ENCODE measurements at places on chromosomes 4 and X.

GRCh38 chrX:23114241-23114640 is 114.5 kb downstream of the DDX53 start:
- DNase-seq: no peak

- DNase-seq: no peak
These were observed 34.4 kb upstream of the ACSL1 start for GRCh38 chr4:184860018-184860779.

GRCh38 chrX:140343226-140343868 is 161.5 kb downstream of the SOX3 start:
- no peak for DNase-seq

DNA sequence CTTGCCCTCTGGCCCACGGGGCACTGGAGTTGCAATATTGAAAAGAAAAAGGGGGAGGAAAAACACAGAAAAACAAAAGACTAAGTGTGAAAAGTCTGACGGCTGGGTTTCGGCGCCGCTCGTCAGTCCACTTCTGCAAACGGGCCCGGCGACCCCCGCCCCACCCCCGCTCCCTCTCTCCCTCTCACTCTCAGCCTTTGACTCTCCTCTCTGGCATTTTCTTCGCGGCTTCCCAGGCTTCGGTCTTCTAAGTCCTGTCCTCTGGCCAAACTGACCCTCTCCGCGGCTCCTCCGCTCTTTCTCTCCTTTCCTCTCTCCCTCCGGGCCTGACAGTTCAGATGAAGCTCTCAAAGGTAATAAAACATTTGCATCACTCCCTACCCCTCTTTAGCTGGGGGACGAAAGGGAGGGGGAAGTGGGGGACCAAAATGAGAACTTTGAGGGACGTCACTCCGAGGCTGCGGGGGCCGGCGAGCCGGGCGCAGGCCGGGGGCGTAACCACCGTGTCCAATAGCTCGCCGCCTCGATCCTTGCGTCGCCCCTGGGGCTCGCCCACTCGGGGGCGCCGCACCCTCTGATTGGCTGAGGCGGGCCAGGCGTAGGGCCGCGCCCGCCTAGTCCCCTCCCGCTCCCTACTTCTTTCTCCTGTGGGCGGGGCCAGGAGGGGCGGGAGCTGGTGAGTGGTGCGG is at the start of gene NKX6-1:
Gene NKX6-1 (minus strand): TSS at position 358 of the 689 bp plus-strand sequence. CDS start 1,064 bp downstream, outside the sequence.
- DNase-seq: no peak

DNA sequence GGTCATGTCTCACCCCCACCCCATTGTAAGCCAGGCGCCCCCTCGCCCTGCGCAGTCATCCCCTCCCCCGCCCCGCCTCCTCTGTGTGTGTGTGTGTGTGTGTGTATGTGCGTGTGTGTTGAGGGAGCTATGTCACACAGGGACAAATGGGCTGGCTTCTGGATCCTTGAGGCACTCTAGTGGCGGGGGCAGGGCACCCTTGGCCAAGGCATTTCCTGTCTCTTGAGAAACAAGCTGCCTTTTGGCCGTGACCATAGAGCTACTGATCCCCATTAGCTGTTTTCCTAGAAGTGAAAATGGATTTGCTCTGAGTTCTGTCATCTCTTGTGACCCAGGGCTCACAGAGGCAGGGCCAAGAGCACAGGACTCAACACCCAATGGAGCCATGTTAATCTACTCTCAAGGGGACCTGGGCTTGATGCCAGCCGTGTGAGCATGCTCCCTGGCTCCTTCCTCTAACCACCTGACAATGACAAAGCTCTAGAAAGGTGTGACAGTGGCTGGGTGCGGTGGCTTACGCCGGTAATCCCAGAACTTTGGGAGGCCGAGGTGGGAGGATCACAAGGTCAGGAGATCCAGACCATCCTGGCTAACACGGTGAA is 162.5 kb upstream of the BCOR start:
- no peak for DNase-seq

- no peak for DNase-seq
These were observed 71.8 kb downstream of the FBXO8 start for GRCh38 chr4:174211622-174212044.

- DNase-seq: no peak
These were observed 296.1 kb upstream of the UGT8 start for GRCh38 chr4:114302472-114302871.

Data from cortex of kidney (tissue), 1 donor.